ENCODE measurements at places on chromosomes 16 and 17.

GRCh38 chr17:17080781-17081180, 38.5 kb downstream of the MPRIP start:
- no peak for DNase-seq

GRCh38 chr17:27321372-27321771, 27.5 kb downstream of the WSB1 start:
- no peak for DNase-seq

DNA sequence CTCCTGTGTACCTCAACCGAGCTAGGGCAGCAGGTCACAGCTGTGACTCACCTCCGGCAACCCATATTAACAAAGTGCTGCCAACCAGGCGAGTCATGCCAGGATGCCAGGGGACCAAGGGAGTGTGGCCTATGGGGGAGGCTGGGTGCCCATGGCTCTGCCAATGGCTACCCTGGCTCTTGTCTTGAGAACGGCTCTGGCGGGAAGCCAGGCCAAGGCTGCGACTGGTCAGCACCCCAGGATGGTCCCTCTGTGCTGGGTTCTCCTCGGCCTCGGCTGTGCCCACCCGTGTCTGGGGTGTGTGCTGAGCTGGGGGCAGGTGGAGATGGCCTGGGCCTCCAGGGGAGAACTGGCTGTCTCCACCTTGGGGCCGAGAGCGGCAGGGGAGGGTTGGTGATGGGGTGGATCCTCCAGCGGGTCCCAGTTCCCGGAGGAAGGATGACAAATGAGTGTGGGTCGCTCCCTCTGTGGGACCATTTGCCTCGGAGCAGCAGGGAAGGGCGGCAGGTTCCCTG, 75.8 kb downstream of the MRC2 start:
- DNase-seq: peak; percentile 46

GRCh38 chr17:9669551-9670008, 24.3 kb downstream of the USP43 start:
- DNase-seq: no peak

GRCh38 chr17:61660746-61661485, 69.9 kb upstream of the NACA2 start:
- DNase-seq: no peak

- DNase-seq: no peak
These were observed 385.0 kb downstream of the CDH11 start for GRCh38 chr16:64736857-64737256.

GRCh38 chr16:55542459-55543082, 23.9 kb upstream of the CAPNS2 start:
- DNase-seq: no peak

Measured in HuH-7 (cell line).